ENCODE measurements at places on chromosomes 4 and X.

GRCh38 chrX:136205882-136206380, 45.3 kb downstream of the MAP7D3 start:
- no peak for DNase-seq

- DNase-seq: no peak
Measured at GRCh38 chr4:10590896-10591295, 93.7 kb downstream of the CLNK start.

- DNase-seq: no peak
Measured at GRCh38 chr4:68576272-68577125, at the start of gene UGT2B17. Gene UGT2B17 (minus strand): TSS chr4:68576322. CDS start chr4:68568484, 7,838 bp downstream.

- no peak for DNase-seq
Measured at GRCh38 chrX:118565853-118566252, 70.2 kb downstream of the DOCK11 start.

DNA sequence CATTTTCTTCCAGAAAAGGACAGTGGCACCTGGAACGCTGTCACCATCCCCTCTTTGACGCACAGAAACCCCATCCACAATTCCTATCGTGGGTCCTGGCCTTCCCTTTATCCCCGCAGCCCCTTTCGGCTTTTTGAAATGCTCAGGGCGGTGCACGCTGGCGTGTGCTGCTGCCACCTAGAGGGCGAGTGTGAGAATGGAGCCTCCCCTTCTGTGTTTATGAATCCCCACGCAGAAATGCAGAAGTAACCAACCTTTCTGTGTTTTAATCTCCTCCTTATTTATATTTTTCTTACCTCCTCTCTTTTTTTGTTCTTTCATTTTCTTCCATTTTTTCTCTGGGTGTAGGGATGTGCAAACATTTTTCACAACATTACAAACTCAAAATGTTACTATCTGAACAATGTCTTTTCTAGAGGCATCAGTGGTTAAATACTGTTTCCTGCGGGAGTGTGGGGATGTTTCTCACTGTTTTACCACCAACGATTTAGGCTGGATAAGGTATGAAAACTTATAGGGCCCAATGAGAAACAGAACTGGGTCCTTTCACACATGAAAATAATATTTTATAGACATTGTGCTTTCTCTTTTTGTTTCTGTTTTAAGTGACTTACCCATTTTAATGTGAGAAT, 50.0 kb downstream of the TMA16 start:
- no peak for DNase-seq

- no peak for DNase-seq
Measured at GRCh38 chrX:44431194-44431593, 87.7 kb upstream of the EFHC2 start.

GRCh38 chr4:88744609-88745008, 47.0 kb upstream of the NAP1L5 start:
- DNase-seq: no peak

DNA sequence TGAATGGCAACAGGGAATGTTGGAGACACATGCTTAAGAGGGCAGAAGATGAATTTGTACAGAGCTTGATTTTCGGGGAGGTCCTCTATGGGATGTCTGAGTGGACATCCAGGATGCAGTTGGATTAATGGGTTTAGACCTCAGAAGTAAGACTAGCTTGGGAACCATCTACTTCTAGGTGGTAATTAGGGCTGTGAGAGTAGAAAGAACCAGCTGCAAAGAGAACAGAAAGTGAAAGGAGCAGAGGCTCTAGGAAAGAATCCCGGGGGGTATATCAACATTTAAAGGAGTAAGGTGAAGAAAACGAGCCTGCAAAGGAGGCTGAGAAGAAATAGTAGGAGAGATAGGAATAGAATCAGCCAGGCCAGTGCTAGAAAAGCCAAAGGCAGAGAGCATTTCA, 29.0 kb upstream of the NKRF start:
- no peak for DNase-seq

GRCh38 chrX:16594490-16594889, 55.5 kb upstream of the S100G start:
- no peak for DNase-seq
